Brain microvascular endothelial cell (primary cell): ENCODE measurements at places on chromosomes 1 and 21.

GRCh38 chr1:108107658-108108057, 92.5 kb downstream of the SLC25A24 start:
- DNase-seq = peak; percentile 80

- peak; percentile 14 for DNase-seq
Measured at GRCh38 chr1:2091611-2092604, 41.7 kb downstream of the PRKCZ start.

- DNase-seq = no peak
Measured at GRCh38 chr1:22110016-22110415, 32.9 kb downstream of the WNT4 start.

GRCh38 chr21:33663241-33663640, 20.9 kb downstream of the ITSN1 start:
- DNase-seq = no peak

DNA sequence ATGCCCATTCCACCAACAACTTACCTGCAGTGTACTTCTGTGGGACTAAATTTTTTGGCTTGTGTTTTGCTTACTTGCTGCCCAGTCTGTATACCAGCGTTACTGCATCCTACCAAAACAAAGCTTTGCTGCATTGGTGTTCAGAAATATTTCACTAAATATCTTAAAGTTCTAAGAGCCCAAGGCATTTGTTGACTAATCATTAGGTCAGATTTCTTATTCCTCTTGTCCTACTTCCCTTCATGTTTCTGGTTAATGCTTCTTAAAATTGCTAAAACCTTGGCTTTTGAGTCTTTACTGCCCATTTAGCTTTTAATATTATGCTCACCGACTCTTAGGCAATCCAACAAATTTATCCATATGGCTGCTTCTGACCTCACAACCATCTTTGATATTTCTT, 161.8 kb downstream of the DPYD start:
- DNase-seq = no peak

DNA sequence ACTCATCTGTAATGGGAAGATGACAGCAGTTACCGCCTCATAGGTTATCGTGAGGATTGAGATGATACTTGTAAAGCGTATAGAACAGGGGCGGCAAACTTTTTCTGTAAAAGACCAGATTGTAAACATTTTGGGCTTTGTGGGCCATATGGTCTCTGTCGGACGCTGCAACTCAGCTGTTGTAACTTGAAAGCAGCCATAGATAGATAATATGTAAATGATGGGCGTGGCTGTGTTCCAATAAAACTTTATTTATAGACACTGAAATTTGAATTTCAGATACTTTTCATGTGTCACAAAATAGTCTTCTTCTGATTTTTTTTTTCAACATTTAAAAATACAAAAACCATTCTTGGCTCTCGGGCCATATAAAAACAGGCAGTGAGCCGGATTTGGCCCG, 15.8 kb downstream of the ACTL8 start:
- DNase-seq = no peak

DNA sequence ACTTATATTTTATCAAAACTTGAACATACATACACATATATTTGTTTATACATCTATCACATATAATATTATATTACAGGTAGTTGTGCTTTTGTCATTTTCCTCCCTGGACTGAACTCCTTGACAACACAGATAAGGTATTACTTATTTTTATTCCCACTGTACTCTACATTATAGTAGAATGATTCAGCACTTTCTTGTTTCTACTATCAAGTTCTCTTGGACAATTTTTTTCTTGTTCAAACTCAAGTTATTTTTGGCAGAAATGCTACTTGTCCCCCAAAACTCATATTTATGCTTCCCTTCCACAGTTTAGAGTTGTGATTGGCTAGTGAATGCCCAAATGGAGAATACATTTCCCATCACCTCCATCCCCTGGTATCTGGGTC, 10.8 kb upstream of the PTPRC start:
- DNase-seq = no peak
